Naive thymus-derived CD4-positive, alpha-beta T cell (primary cell): ENCODE measurements at places on chromosomes 7 and 10.

DNA sequence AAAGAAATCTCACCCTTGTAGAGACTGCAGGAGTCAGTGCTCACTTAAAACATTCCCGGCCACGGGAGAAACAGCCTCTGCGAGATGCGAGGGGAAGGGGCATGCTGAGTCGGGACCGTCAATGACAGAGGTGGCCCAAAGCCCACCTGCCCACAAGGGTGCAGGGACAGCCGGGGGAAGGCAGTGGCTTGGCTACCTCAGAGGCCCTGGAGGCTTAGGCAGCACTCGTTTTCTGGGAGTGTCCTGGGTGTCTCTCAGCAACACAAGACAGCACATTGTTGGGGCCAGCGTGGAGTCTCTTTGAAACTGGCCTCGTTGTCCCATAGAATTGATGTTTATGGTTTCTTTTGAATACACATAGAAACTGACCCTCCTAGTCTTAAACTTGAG lies 25.6 kb upstream of the SYCE1 start:
- DNase-seq = no peak

DNA sequence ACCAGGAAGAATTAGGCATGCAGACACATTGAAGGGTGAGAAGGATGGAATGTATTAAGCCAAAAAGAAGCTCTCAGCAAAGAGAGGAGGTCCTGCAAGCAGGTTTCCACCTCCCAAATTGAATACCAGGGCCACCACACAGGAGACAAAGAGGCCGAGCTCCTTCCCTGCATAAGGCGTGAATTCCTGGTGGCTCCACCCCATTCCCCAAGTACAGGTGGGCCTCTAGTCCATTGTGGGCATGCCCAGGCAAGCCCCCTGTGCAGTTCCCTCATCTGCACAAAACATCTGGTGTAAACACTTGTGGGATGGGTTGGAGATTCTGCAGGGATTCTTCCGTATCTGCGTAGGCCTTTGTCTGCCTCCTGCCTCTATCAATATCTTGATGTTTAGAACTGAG lies 817.5 kb downstream of the NRG3 start:
- DNase-seq = no peak

DNA sequence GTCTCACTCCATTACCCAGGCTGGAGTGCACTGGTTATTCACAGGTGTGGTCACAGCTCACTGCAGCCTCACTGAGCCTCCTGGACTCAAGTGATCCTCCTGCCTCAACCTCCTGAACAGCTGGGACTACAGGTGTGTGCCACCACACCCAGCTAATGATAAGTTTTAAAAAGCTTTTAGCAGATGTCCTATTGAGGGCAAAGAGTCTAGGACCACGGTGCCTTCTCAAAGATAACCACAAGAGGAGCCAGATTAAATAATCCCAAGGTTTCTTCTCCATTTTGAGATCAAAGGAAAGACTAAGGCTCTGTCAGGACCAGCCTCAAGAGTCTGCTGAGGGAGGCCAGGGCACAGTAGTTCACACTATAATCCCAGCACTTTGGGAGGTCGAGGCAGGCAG lies 4.7 kb downstream of the ATP5MF start:
- no peak for DNase-seq

- DNase-seq = no peak
Measured at GRCh38 chr10:91196268-91197048, 24.0 kb upstream of the PCGF5 start.

DNA sequence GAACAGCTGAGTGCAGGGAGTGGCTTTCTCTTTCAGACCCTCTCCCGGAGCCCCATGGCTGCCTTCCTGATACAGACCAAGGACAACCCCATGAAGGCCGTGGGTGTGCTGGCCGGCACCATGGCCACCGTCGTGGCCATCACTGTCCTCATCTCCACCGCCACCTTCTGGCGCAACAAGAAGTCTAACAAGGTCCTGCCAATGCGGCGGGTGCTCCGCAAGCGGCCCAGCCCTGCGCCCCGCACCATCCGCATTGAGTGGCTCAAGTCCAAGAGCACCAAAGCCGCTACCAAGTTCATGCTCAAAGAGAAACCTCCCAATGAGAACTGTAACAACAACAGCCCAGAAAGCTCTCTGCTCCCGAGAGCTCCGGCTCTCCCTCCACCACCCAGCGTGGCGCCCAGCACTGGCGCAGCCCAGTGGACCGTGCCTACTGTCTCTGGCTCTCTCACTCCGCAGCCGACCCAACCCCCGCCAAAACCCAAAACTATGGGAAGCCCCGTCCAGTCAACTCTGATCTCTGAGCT lies 11.2 kb downstream of the LRIT2 start:
- DNase-seq = no peak

- DNase-seq = no peak
Measured at GRCh38 chr10:129940617-129941198, 23.4 kb downstream of the EBF3 start.

DNA sequence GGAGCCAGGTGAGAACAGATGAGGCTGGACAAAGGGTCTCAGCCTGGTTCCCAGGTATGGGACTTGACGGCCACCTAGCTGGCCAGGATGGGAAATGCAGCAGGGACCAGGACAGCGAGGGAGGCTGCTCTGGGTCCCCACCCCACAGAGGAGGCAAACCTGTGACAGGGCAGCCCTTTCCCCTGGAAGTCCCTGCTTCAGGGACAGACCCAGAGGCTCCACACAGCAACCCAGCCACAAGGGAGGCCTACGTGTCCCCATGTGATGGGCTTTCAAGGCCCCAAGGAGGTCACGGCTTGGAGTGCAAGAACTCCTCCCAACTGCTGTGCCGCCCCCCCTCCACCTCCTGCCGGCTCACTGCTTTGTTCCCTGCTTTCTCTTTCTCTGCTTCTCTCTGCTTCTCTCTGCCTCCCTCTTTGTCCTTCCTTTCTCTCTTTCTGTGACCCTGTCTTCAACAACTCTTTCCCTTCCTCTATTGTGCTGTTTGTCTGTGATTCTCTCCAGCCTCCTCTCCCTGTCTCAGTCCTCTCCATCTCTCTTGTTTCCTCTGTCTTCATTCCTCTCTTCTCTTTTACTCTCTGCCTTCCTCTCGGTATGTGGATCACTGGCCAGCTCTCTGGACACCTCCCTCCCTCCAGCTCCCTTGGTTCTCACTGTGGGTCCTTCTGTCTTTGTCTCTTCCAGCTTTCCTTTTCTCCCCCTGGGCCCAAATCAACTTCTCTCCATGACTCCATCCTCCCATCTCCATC lies 9.6 kb upstream of the EIF5AL1 start:
- no peak for DNase-seq

- no peak for DNase-seq
Measured at GRCh38 chr10:50540069-50540825, 83.5 kb downstream of the SGMS1 start.

GRCh38 chr7:4167385-4167910 lies 514.6 kb upstream of the FOXK1 start:
- DNase-seq = no peak

DNA sequence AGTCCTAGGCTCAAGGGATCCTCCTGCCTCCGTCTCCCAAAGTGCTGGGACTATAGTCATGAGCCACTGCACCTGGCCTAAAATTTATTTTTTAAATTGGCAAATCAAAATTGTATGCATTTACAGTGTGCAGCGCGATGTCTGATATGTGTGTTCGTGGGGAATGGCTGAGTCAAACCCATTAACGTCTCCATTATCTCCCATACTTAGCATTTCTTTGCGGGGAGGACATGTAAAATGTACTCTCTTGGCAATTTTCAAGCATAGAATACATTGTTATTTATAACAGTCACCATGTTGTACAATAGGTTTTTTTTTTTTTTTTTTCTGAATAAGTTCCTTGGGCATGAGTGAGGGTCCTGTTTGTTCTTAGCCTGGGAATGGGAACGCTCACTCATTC lies 3.8 kb downstream of the TMEM184A start:
- DNase-seq = no peak

GRCh38 chr7:54180796-54181195 lies 361.4 kb upstream of the VSTM2A start:
- no peak for DNase-seq

DNA sequence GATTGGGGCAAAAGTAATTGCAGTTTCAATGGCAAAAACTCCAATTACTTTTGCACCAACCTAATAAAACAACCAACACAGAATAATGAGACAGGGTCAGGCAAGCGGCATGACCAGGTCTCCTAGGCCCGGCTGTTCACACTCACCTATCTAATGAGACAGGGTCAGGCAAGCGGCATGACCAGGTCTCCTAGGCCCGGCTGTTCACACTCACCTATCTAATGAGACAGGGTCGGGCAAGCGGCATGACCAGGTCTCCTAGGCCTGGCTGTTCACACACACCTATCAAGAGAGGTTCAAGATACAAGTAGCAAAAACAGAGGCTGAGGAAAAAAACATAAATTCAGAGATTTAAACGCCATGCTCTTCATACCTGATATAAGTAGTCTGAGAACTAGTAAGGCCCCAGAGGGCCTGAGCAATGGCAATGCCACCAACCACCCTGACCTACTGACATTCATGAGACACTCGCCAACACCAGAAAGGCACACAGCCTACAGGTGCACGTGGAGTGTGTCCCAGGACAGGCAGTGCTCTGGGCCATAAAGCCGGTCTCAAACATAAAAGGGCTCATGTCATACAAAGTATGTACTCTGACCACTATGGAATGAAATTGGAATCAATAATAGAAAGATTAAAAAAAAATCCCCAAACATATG lies 40.6 kb upstream of the NCAPG2 start:
- no peak for DNase-seq

- DNase-seq = no peak
Measured at GRCh38 chr7:4816419-4817080, 41.1 kb downstream of the AP5Z1 start.

DNA sequence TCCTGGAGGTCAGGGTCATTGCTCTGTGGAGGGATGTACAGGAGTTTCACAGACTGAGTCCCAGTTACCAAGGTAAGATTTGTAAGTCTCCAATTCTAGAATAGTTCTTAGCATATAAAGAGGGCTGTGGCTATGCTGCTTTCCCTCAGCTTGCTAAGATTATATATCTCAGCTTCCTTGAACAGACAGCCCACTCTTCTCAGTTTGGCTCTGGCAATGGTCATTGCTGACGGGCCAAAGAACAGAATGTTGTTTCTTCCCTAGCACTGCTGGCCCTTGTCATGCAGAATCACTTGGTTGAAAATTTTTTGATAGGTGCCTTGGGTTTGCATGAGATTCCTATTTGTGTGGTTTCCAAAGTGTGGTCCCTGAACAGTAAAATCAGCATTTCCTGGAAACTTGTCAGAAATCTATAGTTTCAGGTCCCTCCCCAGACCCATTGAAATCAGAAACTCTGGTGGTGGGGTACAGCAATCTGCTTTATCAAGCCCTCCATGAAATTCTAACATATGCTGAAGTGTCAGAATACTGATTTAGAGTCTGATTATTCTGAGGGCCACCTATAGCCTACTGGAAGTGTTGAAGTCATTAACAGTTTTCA lies 38.2 kb downstream of the NRBF2 start:
- DNase-seq = no peak

GRCh38 chr7:69122953-69123352 lies 475.3 kb upstream of the AUTS2 start:
- no peak for DNase-seq

- no peak for DNase-seq
Measured at GRCh38 chr7:41709621-41710020, 6.7 kb upstream of the INHBA start.

DNA sequence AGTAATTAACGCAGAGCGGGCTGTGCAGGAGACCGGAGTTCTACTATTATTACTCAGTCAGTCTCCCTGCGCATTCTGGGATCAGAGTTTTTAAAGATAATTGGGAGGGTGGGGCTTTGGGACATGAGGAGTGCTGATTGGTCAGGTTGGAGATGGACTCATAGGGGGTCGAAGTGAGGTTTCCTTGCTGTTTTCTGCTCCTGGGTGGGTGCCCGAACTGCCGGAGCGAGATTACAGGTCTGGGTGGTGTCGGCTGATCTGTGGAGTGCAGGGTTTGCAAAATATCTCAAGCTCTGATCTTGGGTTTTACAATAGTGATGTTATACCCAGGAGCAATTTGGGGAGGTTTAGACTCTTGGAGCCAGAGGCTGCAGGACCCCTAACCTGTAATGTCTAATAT lies 3.9 kb upstream of the LRRC27 start:
- DNase-seq = no peak

- no peak for DNase-seq
Measured at GRCh38 chr10:15489431-15489830, 118.3 kb upstream of the FAM171A1 start.
